Activated CD4-positive, alpha-beta T cell treated with anti-CD3 and anti-CD28 coated beads, Interleukin-2, Interleukin-4, amounts not matched to agents 100 ng/mL and 50 ng/mL, durations not matched to agents 16 hours and 8 hours (primary cell): ENCODE measurements at places on chromosomes 16 and 17.
A peak's percentile ranks its signal among the peaks of the same experiment; 100 is the strongest.

DNA sequence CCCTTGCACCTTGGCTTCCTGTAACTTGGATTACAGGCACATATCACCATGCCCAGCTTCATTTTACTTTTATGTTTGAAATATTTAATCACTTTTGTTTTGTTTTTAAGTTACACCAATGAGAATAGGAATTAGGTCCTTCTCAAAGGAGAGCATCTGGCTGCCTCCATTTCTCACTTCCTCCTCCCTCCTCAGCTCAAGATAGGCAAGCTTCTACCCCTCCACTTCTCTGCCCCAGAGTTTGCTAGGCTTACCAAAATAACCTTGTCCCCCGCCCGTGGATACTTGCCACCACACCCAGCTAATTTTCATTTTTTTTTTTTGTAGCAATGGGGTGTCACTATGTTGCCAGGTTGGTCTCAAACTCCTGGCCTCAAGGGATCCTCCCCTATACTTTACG lies 17.9 kb downstream of the GABARAPL2 start:
- no peak for DNase-seq

GRCh38 chr17:34981538-34982241 lies 1.4 kb downstream of the LIG3 start:
- DNase-seq, result no peak

DNA sequence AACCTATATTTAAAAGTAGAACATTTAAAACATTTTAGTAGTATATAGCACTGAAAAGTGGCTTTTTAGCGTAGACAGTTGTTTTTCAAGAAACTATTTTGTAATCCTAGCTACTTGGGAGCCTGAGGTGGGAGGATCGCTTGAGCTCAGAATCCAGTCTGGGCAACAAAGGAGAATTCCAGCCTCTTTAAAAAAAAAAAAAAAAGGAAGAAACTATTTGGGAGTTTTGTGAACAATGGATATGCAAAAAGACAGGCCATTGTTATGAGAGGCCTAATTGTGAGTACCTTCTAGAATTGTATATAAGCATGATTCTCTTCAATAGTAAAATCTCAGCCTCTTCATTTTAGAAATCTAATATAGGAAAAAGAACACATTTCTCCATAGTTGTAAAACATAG lies 17.6 kb downstream of the OMG start:
- no peak for DNase-seq

DNA sequence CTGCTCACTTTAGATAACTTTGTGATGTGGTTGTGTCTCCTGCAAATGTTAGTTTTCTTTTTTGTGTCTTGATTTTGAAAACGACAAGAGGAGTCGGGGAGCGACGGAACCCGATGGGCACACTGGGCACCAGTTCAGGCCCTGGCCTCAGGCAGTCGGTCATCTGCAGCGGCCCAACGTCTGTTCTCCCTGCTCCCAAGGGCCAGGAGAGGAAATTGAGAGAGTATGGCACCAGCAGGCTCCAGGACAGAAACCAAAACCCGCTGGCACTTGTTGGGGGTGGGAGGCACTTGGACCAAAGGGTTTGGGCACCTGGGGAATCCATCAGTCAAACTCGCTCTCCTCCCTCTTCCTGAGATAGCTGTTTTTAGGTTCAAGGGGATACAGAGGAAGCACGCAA lies 17.2 kb downstream of the RBFOX3 start:
- DNase-seq, result no peak

DNA sequence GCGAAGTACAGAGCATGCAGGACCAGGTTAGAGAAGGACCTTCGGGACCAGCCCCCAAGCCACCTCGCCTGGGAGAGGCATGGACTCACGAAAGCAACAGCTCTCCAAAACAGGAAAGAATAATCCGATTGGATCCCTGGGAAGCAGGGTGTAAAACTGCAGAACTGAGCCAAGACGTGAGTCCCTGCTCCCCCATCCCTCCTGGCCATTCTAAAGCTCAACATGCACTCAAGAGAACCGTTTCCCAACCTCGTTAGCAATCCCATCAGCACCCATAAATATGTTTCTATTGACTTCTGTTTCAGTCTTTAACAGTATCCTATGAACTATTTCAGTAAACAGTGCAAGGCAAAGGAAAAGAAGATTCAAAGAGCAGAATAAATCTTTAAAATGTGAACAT lies 167.0 kb downstream of the COPRS start:
- DNase-seq, result no peak

DNA sequence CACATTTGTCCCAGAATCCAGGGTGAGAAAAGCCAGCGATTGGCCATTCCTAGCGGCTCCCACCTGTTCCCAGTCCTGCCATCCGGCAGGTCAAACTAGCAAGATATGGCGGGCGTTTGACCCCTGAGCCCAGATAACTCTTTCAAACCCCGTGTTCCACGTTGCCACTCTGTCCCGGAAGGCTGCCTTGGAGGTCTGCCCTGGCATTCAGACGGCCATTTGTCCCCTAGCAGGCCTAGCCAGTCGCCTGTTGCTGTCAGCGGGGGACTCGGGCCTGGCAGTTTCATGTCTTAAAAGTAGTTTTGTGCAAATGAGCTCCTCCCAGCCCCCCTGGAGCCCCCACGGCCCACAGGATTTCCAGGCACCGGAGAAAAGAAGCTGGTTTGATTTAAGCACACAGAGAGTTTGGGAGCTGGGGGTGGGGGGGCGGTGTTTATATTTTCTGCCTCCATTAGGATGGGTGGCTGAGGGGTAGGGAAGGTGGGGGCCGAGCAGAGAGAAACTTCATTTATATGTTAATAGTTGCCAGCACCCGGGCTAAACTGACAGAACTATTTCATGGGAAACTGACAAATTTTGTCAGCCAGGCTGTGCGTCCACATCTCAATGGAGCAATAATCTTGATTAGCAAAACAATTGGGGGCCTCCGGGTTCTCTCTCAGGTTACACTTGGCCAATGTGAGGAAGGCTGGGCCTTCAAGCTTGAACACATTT lies 240.9 kb upstream of the SALL1 start:
- DNase-seq, result no peak

- DNase-seq, result peak; percentile 34
Measured at GRCh38 chr17:39755554-39756379, 18.0 kb downstream of the GRB7 start.
